Lung microvascular endothelial cell (primary cell): ENCODE measurements at places on chromosomes 5 and 9.

DNA sequence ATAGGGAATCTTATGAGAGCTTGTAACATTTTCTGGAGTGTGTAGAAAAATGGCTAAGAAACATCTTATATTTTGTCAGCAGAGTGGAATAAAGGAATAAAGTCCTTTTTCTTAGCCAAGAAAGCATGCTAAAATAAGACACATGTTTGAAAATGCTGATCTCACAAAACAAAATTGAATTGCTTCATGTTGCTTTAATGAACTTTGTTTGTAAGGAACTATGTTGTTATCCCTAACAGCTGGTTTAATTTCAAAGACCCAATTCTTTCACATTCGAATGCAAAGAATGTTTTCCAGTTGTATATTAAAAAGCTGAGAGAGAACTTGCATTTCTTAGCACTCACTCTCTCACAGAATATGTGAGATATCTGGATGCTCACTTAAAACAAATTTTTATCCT is 107.6 kb downstream of the MUSK start:
- no peak for DNase-seq

GRCh38 chr9:6590772-6591384 is 54.7 kb downstream of the GLDC start:
- DNase-seq: no peak

GRCh38 chr9:78383130-78383529 is 86.2 kb downstream of the PSAT1 start:
- DNase-seq: no peak

DNA sequence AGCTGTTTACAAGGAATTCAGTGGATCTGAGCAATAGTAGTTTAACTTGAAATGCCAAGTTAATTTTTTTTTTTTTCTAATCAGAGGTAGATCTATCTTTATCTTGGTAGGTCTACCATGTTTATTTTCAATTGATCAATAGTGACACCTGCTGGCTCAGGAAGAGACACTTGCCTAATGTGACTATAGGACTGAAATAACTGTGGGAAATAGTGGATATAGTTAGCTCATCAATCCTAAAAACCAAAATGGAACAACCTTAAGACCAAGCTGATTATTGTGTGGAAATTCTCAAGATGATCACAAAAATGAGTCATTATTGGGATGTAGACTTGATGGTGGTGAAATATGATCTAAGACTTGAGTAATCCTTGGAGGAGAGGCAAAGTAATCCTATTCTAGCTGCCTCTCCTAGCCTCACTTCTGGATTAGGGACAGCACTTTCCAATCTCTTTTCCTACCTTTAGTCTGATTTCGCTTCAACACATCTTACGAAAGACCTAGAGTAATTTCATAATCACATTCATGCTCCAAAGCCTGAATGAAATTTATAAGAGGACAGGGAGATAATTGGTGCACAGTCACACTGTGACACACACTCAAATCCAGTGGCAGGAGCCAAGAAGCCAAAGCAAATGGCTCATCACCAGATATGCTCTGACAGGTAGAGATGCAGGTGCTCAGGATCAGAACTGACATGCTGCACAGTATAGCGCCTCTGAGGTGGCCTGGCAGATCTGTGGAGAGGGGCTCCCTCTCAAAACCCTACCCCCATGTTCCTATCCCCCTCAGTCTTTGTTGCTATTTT is 156.3 kb downstream of the HMHB1 start:
- DNase-seq: peak; percentile 24

DNA sequence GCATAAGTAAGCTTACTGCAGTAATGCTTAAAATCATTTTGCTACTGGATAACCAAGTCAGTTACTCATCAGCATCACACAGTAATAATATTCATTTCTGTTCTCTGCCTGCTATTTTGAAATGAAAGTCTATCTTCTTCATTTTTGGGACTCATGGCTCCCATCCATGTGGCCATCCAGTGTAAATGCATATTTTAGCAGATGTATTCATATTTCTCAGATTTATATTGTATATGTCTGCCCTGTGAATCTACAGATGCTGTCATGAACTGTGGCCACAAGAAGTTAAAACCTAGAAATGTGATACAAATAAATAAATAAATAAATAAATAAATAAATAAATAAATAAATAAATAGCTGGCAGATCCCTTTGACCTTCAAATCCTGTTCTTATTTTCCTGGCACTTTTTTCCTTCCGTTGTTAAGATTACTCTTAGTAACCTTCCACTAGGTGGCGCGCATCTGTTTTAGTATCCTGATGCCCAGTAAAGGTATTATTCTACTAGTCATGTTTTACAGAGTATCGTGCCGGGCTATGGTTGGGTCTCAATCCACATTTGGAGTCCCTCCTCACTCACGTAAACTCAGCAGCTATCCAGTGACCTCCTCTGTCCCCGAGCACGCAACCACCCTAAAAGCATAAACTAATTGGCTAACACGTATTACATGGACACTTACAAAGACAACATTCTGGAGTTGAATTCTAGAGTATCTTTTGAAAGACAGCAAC is 79.2 kb upstream of the IL7R start:
- DNase-seq: peak; percentile 92

- no peak for DNase-seq
Observed at GRCh38 chr9:88922091-88922490, 69.2 kb upstream of the S1PR3 start.

GRCh38 chr9:92608909-92609445 is 61.0 kb downstream of the IPPK start:
- DNase-seq: no peak

DNA sequence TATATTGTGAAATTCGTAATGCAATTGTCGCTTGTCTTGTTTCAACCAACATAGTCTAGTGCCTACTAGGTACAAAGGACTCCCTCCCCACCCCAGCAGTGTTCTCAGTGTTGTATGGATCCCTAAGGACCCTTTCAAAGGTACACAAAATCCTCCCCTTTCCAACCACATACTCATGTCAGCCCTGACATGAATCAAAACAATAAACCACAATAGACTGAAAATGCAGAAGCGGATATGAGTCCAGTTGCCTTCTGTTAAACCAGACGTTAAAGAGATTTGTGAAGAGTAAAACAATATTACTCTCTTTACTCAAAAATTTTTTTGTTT is 82.4 kb upstream of the IFNK start:
- no peak for DNase-seq

DNA sequence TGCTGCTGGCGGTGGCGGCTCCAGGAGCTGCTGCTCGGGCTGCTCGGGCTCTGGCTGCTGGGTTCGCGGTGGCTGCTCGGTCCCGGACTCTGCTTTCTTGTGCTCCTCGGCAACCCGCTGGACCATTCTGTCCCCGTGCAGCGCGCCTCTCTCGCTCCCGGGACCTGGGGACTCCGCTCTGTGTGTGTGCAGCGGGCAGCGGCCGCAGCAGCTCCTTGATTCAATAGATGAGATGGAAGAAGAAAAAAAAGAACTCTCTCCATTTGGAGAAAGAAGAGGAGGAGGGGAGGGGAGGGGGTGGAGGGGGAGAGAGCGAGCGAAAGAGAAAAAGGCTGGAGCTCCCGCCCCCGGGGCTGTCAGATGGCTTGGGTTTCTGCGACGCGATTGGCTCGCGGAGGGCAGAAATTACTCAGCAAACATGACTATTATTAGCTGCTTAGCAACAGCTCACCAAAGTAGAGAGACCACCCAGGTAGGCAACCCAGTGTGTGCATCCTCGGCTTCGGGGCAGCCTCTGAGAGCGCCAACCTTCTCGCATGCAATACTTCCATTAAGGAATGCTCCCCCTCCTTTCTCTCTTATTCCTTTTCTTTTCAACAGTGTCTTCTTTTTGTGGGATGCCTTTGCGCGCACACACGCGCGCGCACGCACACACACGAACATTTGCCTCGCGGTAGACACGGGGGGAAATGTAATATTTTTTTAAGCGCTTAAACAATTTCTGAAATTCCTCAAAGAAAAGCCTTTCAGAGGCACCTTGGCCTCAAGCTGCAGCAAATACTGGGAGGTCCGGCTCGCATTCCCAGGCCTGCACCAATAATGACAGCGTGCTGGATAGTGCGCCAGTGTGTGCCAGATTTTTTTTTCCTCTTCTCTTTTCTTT is 7.6 kb downstream of the PTCH1 start:
- peak; percentile 92 for DNase-seq

GRCh38 chr5:173866858-173867679 is 21.1 kb upstream of the CPEB4 start:
- DNase-seq: no peak

- DNase-seq: no peak
Observed at GRCh38 chr9:134233022-134233421, 68.7 kb upstream of the RNU6ATAC start.

- no peak for DNase-seq
Observed at GRCh38 chr9:15238646-15239045, 68.4 kb downstream of the TTC39B start.

- DNase-seq: no peak
Observed at GRCh38 chr9:81886665-81887064, 41.6 kb upstream of the SPATA31D4 start.

DNA sequence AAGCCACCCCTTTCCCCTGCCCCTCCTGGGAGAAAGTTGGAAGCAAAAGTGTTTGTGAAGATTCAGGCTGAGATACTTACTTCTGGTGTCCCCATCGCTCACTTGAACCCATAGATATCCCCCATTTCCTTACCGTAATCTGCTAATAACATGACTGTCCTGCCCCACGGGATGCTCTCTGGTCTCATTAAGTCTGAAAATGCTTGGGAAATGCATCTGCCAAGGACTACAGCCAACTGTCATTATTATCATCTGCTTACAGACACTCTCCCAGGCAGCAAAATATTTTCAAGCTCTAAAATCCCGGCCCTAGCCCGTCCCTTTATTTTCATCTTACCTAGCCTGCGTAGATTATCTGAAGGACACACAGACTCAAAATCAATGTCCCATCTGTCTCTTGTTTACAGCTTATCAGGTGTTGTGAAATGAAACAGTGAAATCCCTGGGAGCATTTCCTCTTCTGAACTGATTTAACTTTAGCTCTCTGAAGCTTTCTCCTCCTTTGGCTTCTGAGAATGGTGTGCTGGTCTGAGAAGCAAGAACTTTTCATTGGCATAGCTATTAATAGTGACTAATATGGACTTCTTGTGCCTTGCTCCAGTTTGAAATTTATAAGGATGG is 126.9 kb upstream of the OSMR start:
- DNase-seq: no peak

DNA sequence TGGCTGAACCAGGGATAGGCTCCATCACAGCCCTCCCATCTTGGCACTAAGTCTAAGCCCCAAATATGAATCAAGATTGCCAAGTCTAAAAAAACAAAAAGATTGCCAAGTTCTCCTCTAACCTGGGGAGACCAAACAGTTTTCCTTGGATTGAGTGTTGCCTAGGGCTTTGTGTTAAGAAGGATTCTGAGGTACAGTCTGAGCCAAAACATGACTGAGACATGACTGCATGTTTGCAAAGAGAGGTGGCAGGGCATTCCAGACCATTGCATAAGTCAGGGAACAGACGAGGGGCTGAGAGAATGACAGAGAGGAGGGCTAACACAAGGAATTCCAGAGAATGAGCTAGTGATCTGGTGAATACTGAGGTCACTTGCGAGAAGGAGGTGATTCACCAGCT is 11.4 kb downstream of the LAMC3 start:
- no peak for DNase-seq

GRCh38 chr5:198516-199196 is 7.4 kb downstream of the LRRC14B start:
- no peak for DNase-seq

- DNase-seq: no peak
Observed at GRCh38 chr5:78102500-78102899, 192.0 kb downstream of the AP3B1 start.

DNA sequence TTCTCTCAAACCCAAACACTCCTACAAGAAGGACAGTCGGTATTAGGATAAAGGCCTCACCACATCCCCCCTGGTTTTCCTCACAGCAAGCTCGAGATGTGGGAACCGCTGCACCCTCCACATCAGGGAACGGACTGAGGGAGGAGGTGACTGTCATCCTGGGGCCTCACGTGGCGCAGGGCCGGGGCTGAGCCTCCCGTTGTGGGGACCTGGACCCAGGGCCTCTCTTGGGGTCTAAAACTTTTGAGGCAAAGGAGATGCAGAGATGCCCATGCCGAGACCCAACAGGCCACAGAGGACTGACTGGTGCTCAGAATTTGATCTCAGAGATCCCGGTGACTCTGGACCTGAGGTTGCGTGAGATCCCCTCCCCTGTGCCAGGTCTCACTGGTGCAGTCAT is 72.7 kb downstream of the MRPL36 start:
- no peak for DNase-seq

GRCh38 chr5:155260798-155261197 is 247.2 kb downstream of the KIF4B start:
- DNase-seq: no peak

DNA sequence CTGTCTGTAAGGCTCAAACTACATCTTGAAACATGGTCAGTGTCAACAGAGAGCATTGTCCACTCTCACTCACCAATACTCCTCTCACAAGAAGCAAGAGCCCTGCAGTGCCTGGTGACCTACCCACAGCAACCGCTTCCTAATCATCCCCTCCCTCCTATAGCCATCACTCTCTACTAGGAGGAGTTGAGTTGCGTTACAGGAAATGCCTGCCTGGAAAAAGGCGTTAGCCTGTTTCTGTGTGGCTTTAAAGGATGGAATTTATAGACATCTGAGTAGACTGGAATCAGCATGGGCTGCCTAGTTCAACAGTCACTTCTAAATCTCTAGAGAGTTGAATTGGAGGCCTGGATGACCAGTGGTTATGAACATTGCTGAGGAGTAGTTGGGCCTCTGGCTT is 108.3 kb upstream of the FER start:
- DNase-seq: no peak

DNA sequence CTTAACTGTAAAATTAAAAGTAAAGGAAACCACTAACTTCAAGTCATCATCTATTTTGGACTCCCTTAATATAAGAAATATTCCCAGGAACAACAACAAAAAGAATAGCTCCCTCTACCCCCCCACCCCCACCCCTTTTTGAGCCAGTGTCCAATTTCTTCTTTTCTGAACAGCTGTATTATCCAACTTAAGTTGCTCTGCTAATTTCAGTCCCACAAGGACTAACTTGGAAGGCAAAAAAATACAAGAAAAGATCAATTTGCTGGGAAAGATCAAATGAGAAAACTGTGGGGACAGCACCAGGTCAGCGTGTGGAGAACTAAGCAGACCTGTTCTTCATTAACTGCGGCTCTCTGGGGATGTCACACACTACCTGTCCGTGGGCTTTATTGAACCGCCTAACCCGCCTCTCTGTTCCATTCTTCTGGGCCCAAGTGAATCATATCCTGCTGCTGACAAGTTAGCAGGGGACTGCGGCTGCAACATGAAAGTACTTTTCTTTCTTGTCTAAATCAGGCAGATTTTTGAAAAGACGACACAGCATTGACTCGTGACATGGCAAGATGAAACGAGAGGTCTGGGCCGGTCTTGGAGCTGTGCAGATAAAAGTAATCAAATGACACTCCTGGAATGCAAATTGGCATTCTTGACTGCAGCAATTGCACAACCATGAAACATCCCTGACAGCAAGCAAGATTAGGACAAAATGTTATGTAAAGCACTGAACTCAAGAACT is 2.7 kb downstream of the BNC2 start:
- peak; percentile 36 for DNase-seq

- no peak for DNase-seq
Observed at GRCh38 chr5:8060235-8060952, 191.4 kb downstream of the MTRR start.
